Renal pelvis (tissue), 12 donors: ENCODE measurements at places on chromosomes 5 and 9.

GRCh38 chr5:176996780-176997179 lies 9.8 kb downstream of the UIMC1 start:
- no peak for DNase-seq

DNA sequence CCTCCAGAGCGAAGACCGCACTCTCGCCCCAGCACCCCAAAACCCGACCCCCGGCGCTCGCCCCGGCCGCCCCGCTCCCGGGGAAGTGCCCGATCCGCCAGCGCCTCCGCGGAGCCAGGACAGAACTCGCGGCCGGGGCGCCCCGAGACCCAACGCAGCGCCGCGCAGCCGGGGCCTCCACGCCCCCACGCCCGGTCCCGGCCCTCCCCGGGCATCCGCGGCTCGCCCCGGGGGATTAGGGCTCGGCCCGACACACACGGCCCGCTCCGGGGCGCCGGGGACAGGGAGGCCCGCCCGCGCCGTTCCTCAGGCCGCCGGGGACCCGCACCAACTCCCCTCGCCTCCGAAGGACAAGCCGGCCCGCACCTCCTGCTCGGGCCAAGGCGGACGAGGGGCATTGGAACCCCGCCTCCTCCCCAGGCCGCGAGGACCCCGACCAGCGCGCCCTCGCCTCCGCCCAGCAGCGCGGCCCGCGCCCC lies 544 bp downstream of the FNBP1 start:
- no peak for DNase-seq

DNA sequence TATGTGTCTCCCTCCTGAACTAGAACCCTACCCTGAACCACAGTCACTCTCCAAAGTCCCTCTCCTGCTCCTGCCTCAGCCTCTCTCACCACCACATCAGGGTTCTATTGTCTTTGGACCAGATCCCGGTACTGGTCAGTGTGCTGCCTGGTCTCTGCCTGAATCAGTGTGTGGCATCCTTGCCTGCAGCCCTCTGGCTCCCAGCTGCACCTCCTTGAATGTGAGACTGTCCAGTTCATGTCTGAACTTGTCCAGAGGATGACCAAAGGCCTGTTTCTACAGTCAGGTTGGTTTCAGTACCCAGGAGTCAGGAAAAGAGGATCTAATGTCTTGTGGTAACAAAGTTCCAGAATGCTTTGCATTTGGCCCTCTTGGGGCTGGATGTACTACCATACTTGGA lies 76.8 kb upstream of the RANBP3L start:
- no peak for DNase-seq

GRCh38 chr5:176151281-176151680 lies 86.9 kb upstream of the SIMC1 start:
- no peak for DNase-seq

DNA sequence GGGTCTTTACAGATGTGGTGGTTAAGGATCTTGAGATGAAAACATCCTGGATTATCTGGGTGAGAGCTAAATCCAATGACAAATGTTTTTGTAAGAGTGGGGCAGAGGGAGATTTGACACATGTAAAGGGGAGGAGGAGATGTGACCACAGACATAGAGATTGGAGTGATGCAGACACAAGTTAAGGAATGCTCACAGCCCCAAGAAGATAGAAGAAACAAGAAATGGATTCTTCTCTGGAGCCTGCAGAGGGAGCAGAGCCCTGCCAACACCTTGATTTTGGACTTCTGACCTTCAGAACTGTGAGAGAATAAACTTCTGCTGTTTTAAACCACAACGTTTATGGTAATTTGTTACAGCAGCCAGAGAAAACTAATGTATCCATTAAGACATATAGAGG lies 21.7 kb downstream of the ITGA2 start:
- no peak for DNase-seq

DNA sequence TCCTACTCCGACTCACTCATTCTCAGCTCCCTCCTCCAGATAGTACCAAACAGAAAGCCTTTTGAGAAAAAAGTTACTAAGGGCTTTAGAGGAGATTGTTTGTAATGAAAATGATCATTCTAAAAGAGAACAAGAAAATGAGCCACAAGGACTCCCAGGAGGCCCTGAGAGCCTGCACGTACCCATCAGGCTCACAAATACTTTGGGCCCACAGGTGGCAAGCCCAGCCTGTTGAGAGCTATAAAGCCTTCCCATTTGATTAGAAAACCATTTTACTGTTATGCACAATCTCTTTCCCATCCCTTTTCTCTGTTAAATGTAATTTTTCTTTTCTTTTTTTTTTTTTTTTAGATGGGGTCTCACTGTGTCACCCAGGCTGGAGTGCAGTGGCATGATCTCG lies 136.1 kb downstream of the LHFPL2 start:
- DNase-seq, result no peak

GRCh38 chr9:22383718-22384117 lies 62.9 kb upstream of the DMRTA1 start:
- no peak for DNase-seq

GRCh38 chr5:55724281-55724680 lies 12.2 kb upstream of the SLC38A9 start:
- no peak for DNase-seq

DNA sequence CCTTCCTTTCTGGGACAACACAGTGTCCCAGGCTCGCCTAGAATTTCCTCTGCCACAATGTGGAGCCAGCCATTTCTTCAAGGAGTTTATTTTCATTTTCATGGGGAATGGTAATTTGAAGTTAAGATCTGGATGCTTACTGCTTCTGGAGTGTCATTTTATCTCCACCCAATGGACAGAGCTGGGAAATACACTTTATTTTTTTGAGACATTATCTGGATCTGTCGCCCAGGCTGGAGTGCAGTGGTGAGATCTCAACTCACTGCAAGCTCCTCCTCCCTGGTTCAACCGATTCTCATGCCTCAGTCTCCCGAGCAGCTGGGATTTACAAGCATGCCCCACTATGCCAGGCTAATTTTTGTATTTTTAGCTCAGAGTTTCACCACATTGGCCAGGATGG lies 12.7 kb upstream of the THG1L start:
- DNase-seq, result peak; percentile 64

DNA sequence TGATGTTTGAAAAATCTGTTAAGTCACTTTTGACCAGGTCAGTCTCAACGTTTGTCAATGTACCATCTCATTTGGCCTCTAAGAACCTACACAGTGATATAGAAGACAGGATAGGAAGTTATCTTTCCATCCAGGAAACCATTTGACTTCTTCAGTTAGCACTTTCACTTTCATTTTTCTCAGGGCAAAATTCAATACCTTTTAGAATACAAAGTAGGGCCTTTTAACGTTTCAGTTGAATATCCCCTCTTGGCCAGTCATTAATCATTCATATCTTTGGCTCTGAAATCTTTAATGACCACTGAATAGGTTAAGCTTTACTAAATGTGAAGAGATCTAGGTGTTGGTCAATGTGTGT lies 101.1 kb upstream of the GNAQ start:
- DNase-seq, result no peak

- DNase-seq, result no peak
These were observed 78.2 kb upstream of the SPINK5 start for GRCh38 chr5:147985608-147986007.

- no peak for DNase-seq
These were observed 437.5 kb downstream of the TMEM232 start for GRCh38 chr5:110288766-110289511.

DNA sequence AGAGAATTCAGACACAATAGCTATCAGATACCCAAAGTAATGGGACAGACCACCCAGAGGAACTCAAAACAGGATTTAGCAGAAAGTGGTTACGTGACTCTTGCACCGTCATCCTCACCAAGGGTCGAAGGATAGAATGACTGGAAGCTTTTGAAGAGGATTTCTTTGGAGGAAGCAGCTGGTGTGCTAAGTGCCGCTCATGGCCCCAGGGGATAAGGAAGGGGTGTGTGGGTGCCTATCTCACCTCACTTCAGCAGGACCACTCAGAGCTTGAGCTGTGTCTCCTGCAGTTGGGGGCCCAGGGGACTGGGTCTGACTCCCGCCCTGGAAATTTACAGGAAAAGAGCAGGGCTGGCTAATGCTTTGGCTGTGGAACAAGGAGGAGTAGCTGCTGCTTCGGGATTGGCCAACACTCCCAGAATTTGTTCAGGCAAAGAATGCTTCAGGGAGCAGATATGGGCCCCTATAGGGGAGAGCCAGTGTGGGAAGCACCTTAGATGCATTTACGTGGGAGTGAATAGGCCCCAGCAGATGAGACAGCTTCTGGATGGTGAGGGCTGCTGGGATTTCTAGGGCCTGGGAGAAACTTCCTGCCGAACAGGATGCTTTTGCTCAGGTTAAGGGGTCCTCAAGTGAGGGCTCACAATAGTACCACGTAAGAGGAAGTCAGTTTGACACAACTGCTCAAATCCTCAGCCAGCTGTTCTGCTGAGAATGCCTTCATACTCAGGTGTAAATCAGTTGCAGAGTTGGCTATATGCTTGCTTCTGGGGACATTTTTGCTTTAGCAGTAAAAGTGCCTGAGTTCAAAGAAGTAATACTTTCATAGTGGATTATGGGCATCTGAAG lies 29.1 kb upstream of the TOMM5 start:
- DNase-seq, result no peak

- DNase-seq, result no peak
These were observed 29.0 kb upstream of the MAP3K1 start for GRCh38 chr5:56786346-56786745.

GRCh38 chr9:135990468-135991429 lies 29.6 kb upstream of the UBAC1 start:
- DNase-seq, result no peak

GRCh38 chr5:30121043-30121442 lies 1072.4 kb upstream of the CDH6 start:
- DNase-seq, result no peak

DNA sequence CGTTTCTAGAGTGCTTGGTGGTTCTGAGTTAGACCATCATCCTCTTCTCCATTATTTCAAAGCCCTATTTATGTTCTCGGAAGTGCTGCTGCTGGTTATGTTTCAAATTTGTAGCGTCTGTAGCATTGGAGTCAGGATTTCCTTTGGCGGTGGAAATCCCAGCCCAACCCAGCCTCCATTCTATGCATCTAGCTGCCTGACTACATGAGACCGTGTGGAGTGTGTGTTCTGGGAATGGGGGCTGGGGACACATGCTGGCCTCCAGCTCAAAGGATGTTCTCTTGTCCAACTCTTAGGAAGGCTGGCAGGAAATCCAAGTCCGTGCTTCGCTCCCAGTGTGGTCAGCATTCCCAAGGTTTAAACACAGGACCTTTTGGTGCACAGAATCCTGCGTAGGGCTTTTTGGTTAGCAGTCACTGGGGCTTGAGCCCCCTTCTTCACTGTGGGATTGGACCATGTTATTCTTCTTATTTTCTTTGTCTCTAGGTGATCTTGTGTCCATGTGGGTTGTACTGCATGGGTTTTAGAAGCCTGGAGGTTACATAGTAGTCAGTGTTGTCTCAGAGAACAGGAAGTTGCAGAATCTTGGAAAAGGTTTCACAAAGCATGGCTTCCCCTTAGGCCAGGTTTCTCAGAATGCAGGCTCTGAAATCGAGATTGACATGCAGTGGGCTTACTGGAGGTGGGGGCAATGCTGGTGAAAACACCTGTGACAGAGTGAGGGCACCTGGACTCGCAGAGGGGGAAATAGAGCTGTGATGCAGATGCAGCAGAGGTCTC lies 132.2 kb downstream of the ARHGAP26 start:
- no peak for DNase-seq

DNA sequence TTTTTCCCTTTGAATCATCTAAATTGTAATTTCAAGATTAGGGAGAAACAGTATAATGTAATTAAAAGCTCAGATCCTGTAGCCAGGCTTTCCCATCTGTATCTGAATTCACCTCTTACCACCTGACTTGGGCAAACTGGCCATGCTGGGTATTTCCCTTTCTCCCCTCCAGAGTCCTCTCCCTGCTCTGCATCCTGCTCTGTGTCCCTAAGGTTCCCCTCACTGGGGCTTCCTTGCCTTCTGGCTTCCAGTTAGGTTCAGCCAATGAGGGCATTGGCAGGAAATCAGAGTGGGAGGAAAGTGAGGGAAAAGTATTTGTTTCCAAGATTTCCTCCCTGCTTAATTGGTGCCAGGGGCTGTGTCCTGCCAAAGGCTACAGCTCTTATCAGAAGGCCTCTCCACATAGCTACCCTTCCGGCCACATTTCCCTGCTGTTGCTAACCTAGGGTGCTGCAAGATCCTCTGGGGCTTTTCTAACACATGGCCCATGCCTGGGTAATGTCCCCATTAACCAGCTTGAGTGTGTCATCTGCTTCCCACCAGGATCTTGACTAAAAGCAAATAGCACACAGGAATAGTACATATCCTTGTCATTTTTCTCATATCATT lies 51.0 kb upstream of the MPDZ start:
- DNase-seq, result no peak

GRCh38 chr9:116152941-116153764 lies 438 bp upstream of the PAPPA start:
- DNase-seq, result no peak

DNA sequence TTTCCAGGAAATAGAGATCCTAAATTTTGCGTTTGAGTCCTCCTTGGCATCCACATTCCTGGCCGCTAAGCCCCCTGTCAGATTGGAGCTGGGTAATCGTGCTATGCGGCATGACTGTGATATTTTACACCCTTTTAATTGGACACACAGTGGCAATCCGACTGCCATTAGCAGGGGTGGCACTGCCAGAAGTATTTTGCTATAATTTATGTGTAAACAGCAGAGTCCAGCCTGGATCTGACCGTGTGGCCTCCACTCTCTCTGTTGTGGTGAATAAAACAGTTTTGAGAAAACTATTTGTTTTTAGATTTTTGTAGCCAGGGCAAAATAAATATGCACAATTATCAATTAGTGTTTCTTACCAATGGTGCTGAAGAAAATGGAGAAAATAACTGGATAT lies 281.0 kb upstream of the IRX2 start:
- DNase-seq, result no peak

DNA sequence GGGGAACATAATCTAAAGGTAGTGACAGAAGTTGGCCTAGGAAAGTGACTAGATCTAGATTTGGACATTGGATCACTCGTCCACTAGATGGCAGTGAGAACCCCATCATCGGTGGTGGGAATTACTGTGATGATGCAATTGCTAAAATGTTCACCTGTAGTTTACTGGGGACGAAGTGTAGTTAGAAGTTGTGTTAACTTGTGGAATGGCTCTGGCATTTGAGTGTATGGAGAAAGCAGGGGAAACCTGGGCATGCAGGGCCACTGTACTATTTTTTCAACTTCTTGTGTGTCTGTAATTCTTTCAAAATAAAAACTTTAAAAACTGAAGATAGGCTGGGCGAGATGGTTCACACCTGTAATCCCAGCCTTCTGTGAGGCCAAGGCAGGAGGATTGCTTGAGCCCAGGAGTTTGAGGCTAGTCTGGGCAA lies 75.5 kb downstream of the PHAX start:
- peak; percentile 65 for DNase-seq
